Mesothelial cell of epicardium (in vitro differentiated cells): ENCODE measurements at places on chromosomes 7 and 10. TPM values are rescaled to one million over a fixed set of nuclear protein-coding genes. Genes with fewer than 3 reads are reported as not detected.

The DKK1 gene
- total RNA-seq = 12.7 to 13.3 TPM (median 13.0 TPM) in 3 replicates

The EPO gene
- 0.16 to 0.27 TPM in 2 of 3 replicates, not detected in the other for total RNA-seq

The ASB10 gene
- not detected in 3 replicates for total RNA-seq

The CADPS2 gene
- 1.9 to 2.7 TPM (median 2.3 TPM) in 3 replicates for total RNA-seq
